ENCODE measurements at places on chromosomes 4 and X. TPM values are rescaled to one million over a fixed set of nuclear protein-coding genes. Genes with fewer than 3 reads are reported as not detected.

The PHEX gene
- total RNA-seq = 0.04 TPM

The CSAG1 gene
- total RNA-seq = not detected

GRCh38 chr4:173505924-173506518 lies 24.0 kb downstream of the HAND2 start:
- DNase-seq = no peak
- no peak overlapping the region for H3K27ac ChIP-seq
- no peaks in the 10 kb centered on the region for H3K4me1 ChIP-seq
- no peak overlapping the region for H3K4me3 ChIP-seq
- no peaks in the 10 kb centered on the region for H3K36me3 ChIP-seq

DNA sequence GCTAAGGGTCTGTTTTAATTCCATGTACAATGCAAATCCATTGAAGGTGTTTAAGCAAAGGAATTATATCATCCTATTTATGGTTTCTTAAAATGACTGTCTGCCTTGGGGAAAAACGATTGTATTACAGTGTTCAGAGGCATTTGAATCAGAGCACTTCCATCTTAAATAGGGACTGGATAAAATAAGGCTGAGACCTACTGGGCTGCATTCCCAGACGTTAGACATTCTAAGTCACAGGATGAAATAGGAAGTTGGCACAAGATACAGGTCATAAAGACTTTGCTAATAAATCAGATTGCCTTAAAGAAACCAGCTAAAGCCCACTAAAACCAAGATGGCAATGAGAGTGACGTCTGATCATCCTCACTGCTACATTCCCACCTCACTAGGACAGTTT lies 1167.2 kb upstream of the PABPC4L start:
- no peak for DNase-seq
- no peaks in the 10 kb centered on the region for H3K4me1 ChIP-seq
- no peak overlapping the region for H3K4me3 ChIP-seq

GRCh38 chr4:2385516-2385915 lies 32.9 kb downstream of the ZFYVE28 start:
- H3K4me1 ChIP-seq = peaks cover 8% of the 10 kb centered on the region
- no peak for DNase-seq
- no peak overlapping the region for H3K27ac ChIP-seq
- no peak overlapping the region for H3K4me3 ChIP-seq
- H3K36me3 ChIP-seq = no peaks in the 10 kb centered on the region
- H3K27me3 ChIP-seq = no peaks in the 10 kb centered on the region

Measured in psoas muscle (tissue), 8 donors.